ENCODE measurements at places on chromosomes 12 and 14. TPM values are rescaled to one million over a fixed set of nuclear protein-coding genes. Genes with fewer than 3 reads are reported as not detected.
A peak's percentile ranks its signal among the peaks of the same experiment; 100 is the strongest.

Gene TTC9
- total RNA-seq, result 8.4 TPM

- no peaks in the 10 kb centered on the region for H3K4me1 ChIP-seq
- peaks cover 19% of the 10 kb centered on the region for H3K27me3 ChIP-seq
- no peak overlapping the region for H3K4me3 ChIP-seq
- no peak overlapping the region for H3K27ac ChIP-seq
- no peak for DNase-seq
- H3K36me3 ChIP-seq, result no peaks in the 10 kb centered on the region
These were observed 1.4 kb downstream of the KRT2 start for GRCh38 chr12:52650520-52651081.

DNA sequence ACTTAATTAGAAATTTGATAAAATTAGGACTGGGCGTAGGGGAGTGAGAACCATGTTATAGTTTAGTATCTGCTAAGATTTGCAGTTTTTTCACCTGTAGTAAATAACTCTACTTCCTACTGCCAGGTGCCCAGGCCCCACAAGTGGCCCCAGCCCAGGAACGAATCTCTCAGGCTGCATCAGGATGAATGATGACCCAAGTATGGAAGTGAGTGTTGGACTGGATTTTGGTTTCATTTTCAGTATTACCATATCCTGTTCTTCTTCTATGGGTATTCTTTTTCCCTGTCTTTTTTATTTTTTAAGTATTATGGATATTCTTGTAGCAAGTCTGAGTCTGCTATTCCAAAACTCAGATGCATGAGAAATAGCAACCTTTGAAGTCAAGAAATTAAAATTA is 120.3 kb upstream of the BCAT1 start:
- no peaks in the 10 kb centered on the region for H3K27me3 ChIP-seq
- no peaks in the 10 kb centered on the region for H3K36me3 ChIP-seq
- DNase-seq, result no peak
- no peaks in the 10 kb centered on the region for H3K4me1 ChIP-seq

- H3K4me3 ChIP-seq, result no peak overlapping the region
- peak; percentile 98 for DNase-seq
- H3K4me1 ChIP-seq, result peaks cover 8% of the 10 kb centered on the region
- no peaks in the 10 kb centered on the region for H3K27me3 ChIP-seq
- H3K27ac ChIP-seq, result peak overlapping the region; percentile 83
These were observed 120.4 kb downstream of the ANO6 start for GRCh38 chr12:45336331-45336730.

DNA sequence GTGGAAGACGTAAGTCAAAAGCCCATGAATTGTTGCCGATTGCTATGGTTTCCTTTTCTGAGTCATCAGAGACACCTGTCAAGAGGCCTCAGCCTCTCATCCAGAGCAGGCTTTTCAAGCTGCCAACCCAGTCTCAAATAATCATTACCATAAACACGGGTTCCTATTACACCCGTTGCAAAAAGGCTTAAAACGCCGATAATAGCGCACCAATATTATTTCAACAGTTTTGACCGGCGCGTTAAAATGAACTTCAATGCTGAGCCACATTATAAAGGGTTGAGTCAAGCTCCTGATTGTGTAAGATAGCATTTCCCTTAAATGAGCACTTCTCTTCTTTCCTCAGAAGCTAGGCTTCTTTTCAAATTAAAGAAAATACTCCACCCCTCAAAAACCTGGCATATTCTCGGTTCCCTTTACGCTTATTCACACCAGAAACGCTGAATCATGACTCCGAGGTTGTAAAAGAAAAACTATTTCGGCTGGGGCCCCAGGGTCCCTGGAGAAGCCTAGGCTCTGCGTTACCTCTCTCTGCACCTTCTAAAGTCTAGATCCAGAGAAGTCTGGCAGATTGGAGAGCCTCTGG is 1.4 kb downstream of the TMTC1 start:
- H3K4me1 ChIP-seq, result peaks cover 10% of the 10 kb centered on the region
- H3K36me3 ChIP-seq, result no peaks in the 10 kb centered on the region
- peak; percentile 77 for DNase-seq
- peaks cover 23% of the 10 kb centered on the region for H3K27me3 ChIP-seq

- H3K4me3 ChIP-seq, result no peak overlapping the region
- no peak for DNase-seq
- H3K27ac ChIP-seq, result no peak overlapping the region
- H3K27me3 ChIP-seq, result no peaks in the 10 kb centered on the region
These were observed 287.8 kb downstream of the NAV3 start for GRCh38 chr12:78118486-78118885.

GRCh38 chr12:24519759-24520158 is 429.1 kb downstream of the BCAT1 start:
- H3K27ac ChIP-seq, result no peak overlapping the region
- DNase-seq, result no peak
- H3K4me1 ChIP-seq, result no peaks in the 10 kb centered on the region
- no peaks in the 10 kb centered on the region for H3K36me3 ChIP-seq
- no peaks in the 10 kb centered on the region for H3K27me3 ChIP-seq
- H3K4me3 ChIP-seq, result no peak overlapping the region

DNA sequence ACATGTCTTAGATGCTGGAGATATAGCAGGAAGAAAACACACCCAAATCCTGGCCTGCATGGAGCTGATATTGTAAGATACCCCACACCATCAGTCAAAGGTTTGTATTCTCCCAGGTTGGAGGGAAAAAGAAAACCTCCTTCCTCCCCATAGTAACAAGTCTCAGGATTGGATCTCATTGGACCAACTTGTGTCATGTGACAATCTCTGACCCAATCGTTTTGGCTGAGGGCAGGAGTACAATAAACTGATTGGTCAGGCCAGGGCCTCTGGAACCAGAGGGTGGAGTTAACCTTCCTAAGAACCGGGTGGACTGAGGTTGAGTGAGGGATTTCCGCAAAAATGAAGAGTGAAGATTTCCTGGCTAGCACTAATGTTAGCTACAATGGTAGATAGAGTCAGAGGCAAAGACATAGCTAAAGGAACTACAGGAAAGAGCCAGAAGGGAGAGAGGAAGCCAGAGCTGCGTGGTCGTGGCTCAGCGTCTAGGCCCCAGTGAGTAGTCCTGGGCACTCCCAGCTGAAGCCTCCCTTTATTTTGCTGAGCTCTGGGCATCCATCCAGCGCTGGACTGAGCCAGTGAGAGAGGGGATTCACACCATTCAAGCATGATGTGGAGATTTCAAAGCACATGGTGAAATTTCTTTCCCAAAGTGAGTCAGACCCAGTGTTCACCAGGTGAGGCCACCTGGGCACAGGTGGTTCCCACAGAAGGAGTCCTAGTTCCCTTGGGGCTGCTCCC is 219.9 kb downstream of the AACS start:
- H3K36me3 ChIP-seq, result no peaks in the 10 kb centered on the region
- DNase-seq, result no peak
- no peak overlapping the region for H3K27ac ChIP-seq
- no peaks in the 10 kb centered on the region for H3K4me1 ChIP-seq

Gene APAF1
- 38.3 TPM for total RNA-seq

DNA sequence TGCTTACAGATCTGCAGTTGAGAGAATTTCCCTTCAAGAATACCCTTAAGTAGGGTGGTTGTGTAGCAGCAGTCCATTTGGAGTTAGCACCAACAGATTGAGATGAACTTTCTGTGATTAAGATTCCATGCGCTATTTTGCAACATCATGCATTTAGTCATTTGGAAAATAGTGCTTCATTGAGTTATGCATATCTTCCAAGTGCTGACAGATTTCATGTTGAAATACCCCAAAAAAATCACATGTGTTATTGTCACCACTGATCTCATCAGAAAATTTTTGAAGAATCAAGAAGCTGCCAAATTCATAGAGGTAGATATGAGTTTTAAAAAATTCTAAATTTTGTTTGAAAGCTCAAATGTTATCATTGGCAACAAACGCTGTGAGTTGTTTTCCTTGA is 35.5 kb upstream of the OSBPL8 start:
- H3K27me3 ChIP-seq, result no peaks in the 10 kb centered on the region
- no peaks in the 10 kb centered on the region for H3K4me1 ChIP-seq
- DNase-seq, result peak; percentile 31
- no peak overlapping the region for H3K4me3 ChIP-seq
- no peak overlapping the region for H3K27ac ChIP-seq

- no peaks in the 10 kb centered on the region for H3K27me3 ChIP-seq
- H3K36me3 ChIP-seq, result peaks cover 11% of the 10 kb centered on the region
- H3K4me1 ChIP-seq, result peaks cover 24% of the 10 kb centered on the region
- H3K4me3 ChIP-seq, result no peak overlapping the region
These were observed 10.8 kb downstream of the INF2 start for GRCh38 chr14:104700225-104700651.

- H3K27ac ChIP-seq, result no peak overlapping the region
- no peak overlapping the region for H3K4me3 ChIP-seq
- peaks cover 29% of the 10 kb centered on the region for H3K4me1 ChIP-seq
- H3K36me3 ChIP-seq, result no peaks in the 10 kb centered on the region
- DNase-seq, result no peak
These were observed 29.3 kb upstream of the LGALS3 start for GRCh38 chr14:55099756-55100155.

DNA sequence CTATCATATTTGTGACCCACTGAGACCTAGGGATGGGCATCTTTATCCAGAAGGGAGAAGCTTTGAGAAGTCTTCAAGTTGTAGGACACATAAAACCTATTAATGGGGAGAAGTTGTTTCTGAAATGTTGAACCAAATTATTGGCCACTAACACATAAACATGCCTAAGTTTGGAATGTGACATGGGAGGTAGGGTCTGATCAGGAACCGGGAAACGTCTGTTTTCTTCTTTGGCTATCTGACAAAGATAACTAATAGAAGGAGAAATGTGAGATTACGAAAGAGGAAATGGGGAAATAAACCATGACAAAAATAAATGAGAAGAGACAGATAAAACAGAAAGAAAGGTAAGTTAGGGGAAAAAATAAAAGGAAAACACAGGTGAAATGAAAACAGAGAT is 425.2 kb downstream of the EGLN3 start:
- no peak overlapping the region for H3K27ac ChIP-seq
- no peak for DNase-seq
- H3K36me3 ChIP-seq, result no peaks in the 10 kb centered on the region
- H3K4me1 ChIP-seq, result peaks cover 5% of the 10 kb centered on the region
- no peak overlapping the region for H3K4me3 ChIP-seq

GRCh38 chr14:93186466-93186865 is 1.3 kb downstream of the LYSET start:
- DNase-seq, result no peak
- H3K27me3 ChIP-seq, result no peaks in the 10 kb centered on the region
- H3K4me3 ChIP-seq, result no peak overlapping the region
- peaks cover 6% of the 10 kb centered on the region for H3K4me1 ChIP-seq
- peaks cover 7% of the 10 kb centered on the region for H3K36me3 ChIP-seq

DNA sequence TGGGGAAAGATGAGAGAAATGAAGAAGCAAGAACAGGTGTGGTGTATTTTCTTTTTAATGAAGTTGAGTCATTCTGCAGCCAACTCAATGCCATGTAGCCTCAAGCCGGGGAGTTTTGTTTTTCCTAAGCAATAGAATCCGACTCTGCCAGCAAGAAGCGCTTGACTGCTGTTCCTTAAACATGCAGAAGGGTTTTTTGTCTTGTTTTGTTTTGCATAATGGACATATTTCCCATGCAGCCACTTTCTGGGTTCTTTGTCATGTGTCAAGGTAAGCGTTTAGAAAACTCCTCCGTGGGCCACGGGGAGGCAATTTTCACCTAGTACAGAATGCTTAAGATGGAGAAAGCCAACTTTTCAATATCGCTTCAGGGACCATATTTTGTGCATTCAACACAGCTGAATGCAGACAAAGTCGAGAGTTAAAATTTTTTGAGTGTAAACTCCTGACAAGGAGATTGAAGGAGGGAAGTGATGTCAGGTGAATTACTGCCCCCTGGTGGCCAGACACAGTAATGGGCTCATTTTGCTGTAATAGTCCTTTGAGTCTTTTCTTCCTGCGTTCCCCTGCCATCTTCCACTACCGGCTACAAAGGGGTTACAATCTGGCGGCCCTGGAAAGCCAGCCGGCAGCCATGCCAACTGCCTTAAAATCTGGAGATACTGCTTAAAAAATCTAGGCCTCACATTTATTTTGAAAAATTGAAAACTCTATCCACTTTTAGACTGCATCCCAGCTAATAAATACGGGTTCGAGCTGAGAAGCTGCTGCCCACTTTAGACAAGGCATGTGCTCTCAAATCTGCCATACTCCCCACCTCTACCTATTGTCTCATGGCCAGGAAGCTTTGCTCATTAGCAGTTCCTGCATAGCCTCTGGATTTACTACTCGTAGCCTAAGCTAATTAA is 3.2 kb upstream of the FICD start:
- peak; percentile 26 for DNase-seq
- no peaks in the 10 kb centered on the region for H3K27me3 ChIP-seq
- peaks cover 10% of the 10 kb centered on the region for H3K4me1 ChIP-seq
- H3K4me3 ChIP-seq, result no peak overlapping the region
- H3K27ac ChIP-seq, result no peak overlapping the region

Gene SVOP
- total RNA-seq, result not detected

DNA sequence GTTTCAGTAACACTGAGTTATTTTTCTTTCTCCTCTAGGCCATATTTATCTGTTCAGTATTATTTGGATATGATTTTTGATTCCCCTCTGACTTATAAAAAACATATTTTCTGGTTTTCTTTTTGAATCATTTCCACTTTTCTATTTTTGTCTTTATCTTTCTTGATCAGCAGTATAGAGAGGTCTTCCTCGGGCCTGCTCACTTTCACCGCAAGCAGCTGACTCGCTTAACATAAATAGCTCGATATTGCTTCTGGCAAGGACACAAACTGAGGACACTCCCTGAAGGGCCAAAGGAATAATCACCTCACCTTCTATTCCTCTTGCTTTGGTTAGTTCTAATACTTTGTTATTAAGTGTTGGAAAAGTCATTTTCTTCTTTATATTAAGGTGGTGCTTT is 25.8 kb upstream of the TRHDE start:
- peak; percentile 34 for DNase-seq
- no peak overlapping the region for H3K4me3 ChIP-seq
- no peaks in the 10 kb centered on the region for H3K36me3 ChIP-seq
- no peaks in the 10 kb centered on the region for H3K4me1 ChIP-seq
- no peaks in the 10 kb centered on the region for H3K27me3 ChIP-seq

GRCh38 chr12:13504074-13504473 is 307.5 kb downstream of the EMP1 start:
- H3K36me3 ChIP-seq, result no peaks in the 10 kb centered on the region
- H3K27ac ChIP-seq, result no peak overlapping the region
- no peaks in the 10 kb centered on the region for H3K27me3 ChIP-seq

Gene TGFB3
- 31.1 TPM for total RNA-seq

Gene RFLNA
- total RNA-seq, result 1.8 TPM

GRCh38 chr14:82854131-82854530 is 1320.5 kb upstream of the SEL1L start:
- H3K4me1 ChIP-seq, result peaks cover 5% of the 10 kb centered on the region
- no peak overlapping the region for H3K4me3 ChIP-seq
- no peak for DNase-seq
- no peaks in the 10 kb centered on the region for H3K27me3 ChIP-seq
- no peaks in the 10 kb centered on the region for H3K36me3 ChIP-seq
- H3K27ac ChIP-seq, result no peak overlapping the region

Data from astrocyte (in vitro differentiated cells and primary cell).